ENCODE measurements at places on chromosomes 12 and 14.

GRCh38 chr12:53660041-53660440 lies 15.8 kb downstream of the ATP5MC2 start:
- ATAC-seq: peak; percentile 35

DNA sequence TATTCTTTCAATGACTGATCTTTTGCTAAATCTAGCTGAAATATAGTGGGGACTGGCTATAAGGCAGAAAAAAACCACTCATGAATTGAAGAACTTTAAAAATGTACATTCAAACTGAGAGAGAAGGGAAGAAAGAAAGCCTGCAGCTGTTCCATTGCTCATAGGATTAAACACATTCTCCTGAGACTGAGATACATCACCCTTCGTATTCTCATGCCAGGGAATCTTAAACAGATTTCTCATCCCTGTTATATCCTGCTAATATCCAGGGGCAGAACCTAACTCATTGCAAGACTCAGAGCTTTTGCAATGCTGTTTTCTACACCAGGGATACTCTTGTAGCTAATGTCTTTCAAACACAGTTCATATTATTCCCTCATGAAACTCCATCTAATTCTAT lies 67.2 kb upstream of the ACSS3 start:
- ATAC-seq: no peak

DNA sequence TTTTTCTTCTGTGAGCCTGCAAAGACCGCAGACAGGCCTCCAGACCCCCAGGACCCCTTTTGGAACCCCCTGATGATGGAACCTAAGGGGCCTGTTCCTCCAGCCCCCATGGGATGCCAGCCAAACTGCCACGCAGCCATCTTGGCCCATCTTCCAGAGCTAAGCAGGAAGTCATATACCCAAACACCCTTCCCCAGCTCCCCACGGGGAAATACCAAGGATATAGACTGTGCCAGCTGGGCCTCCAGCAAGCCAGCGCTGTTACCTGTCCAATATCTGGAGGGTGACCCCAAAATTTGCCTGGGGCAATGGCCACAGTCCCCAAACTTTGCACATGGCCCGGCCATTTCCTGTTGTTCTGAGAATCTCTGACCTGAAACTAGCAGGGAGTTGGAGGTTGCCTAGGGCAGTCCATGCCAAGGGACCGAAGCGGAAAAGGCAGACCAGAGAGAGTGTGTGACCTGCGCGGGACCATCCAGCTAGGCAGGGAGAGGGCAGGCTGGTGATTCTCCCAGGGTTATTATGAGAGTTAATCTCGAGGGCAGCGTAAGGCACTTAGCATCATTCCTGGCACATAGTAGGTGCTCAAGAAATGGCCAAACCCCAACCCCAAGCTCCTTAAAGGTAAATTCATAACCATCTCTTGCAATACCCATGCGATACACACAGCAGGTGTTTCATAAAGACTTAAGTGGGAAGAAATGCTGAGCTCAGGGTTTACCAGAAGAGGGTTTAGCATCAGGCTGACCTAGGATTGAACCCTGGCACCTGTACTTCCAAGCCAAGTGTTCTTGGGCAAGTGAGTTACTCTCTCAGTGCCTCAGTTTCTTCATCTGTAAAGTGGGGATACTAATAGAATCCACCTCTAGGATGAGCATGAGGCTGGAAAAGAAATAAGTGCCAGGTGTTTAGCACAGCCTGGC lies 2.6 kb upstream of the RASAL1 start:
- no peak for ATAC-seq

GRCh38 chr12:122969676-122970075 lies 3.4 kb upstream of the ABCB9 start:
- no peak for ATAC-seq

GRCh38 chr12:67601126-67601525 lies 47.4 kb upstream of the DYRK2 start:
- no peak for ATAC-seq

GRCh38 chr12:910416-910815 lies 39.1 kb downstream of the RAD52 start:
- no peak for ATAC-seq

DNA sequence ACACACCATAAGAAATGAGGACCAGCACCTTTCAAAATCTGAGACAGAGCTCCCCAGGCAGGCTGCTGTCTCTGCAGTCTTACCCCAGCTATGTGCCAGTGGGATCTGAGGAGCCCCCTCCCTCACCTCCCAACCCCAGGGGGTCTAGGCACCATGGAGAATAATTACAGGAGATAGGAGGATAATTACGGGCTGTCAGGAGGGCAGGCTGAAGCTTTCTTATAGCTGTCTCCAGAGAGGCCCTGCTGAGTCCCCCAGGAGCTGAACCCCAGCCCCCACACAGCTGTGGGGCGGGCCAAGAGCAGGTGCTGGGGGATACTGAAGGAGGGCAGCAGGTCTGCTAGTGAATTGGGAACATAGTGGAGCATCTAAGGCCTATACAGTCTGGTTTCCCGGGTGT lies 6.8 kb downstream of the CPNE6 start:
- ATAC-seq: no peak

- ATAC-seq: no peak
These were observed 34.6 kb downstream of the LTBP2 start for GRCh38 chr14:74577247-74577947.

DNA sequence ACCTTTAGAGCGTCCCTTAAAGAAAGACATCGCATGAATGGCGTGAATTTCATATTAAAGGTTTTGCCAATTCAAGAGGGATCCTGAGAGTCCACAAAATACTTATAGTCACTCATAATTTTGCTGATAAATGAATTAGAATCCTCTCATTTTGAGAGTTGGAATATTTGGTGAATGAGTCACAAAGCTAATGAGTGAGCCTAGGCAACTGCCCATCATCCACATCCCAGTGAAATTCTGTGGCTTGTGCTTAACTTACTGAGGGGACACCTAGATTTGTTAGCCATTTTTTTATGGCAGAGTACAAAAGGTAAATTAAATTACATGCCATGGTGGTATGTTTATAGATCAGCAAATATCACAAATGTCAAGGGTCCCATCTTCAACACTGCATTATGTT lies 12.7 kb upstream of the NOXRED1 start:
- no peak for ATAC-seq

DNA sequence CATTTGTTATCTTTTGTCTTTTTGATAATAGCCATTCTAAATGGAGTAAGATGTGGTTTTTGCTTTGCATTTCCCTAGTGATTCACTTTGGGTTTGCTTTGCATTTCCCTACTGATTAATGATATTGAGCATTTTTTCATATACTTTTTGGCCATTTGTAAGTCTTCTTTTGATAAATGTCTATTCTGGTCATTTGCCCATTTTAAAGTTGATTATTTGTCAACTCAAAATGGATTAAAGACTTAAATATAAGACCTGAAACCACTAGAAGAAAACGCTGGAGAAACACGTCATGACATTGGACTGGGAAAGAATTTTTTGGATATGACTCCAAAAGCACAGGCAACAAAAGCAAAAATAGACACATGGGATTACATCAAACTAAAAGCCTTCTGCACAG lies 148.0 kb downstream of the APAF1 start:
- ATAC-seq: no peak

DNA sequence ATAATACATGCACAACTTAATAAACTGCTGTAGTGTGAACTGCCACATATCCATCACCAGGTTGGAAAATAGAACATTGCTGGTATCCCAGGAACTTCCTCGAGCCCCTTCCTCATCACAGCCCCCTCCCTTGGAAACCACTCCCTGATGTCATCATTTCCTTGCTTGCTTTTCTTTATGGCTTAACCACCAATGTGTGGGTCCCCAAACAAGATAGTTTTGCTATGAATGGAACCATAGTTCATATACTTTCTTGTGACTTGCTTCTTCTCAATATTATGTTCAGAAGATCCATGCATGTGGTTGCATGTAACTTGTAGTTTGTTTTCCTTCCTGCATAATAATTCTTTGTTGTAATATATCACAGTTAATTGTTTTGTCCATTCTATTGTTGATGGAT lies 8.9 kb upstream of the WNT5B start:
- ATAC-seq: no peak

- ATAC-seq: peak; percentile 33
These were observed 98.7 kb downstream of the GAS2L3 start for GRCh38 chr12:100672075-100672592.

DNA sequence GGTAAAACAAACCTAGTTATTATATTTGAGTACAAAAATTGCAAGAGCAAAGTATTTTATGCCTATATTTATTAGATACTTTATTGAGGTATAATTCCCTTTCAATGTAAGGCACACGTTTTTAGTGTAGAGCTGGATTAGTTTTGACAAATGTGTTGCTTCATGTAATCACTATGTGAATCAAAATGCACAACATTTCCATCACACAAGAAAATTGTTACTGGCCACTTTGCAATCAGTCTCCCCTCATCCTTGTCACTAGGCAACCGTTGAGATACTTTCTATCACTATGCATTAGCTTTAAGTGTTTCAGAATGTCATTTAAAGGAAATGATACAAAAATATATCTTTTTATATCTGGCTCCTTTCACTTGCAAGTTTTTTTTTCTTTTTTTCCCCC lies 531.0 kb downstream of the CCER1 start:
- ATAC-seq: no peak

DNA sequence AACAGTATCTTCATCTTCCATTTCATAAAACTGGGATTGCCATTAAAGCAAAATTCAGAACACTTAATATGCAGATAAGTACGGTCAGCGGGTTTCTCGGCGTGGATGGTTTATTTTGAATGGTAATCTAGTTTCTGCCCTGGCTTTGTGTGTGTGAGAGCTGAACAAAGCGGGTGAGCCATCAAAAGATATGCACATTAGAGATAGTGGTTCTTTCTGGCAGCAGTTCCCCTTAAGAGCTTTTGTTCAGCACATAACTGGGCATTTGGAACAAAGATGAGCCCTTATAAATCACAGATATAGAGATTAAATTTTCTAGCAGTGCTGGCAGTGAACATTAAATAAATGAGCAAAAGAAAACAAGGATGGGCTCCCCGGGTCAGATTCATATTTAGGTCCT lies 207.5 kb downstream of the CALM1 start:
- peak; percentile 57 for ATAC-seq

DNA sequence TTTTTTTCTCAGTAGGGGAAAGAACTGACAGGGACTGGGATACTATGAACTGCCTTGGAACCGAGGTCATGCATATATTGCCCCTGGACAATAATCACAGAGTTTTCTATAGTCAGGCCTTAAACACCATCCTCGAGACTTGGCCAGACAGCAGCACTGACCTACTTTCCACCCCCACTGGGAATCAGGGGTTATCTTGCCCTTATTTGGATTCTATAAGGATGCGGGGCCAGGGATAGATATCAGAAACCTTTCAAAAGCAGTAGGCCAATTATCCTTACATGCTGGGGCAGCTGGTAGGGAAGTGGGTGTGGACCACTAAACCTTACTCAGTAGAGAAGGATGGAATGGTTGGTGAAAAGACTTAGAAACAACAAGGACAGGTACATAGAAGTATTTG lies 2.0 kb downstream of the ZNF219 start:
- ATAC-seq: no peak

- ATAC-seq: peak; percentile 52
These were observed 179.7 kb downstream of the RAD51B start for GRCh38 chr14:67999290-67999689.

DNA sequence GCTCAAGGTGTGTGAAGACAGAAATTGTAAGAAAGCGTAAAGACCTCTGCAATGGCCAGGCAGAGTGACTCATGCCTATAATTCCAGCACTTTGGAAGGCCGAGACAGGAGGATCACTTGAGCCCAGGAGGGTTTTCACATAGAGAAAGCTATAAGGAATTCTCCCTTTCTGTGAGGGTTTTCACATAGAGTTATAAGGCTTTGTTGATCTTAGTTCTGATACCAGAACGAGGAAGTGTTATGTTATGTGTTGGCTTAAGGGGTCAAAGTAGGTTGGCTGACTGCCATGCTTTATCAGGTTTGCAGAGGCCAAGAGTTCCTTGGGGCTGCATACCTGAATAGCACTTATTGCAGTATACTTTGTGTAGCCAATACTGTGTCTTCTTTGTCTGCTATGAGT lies 139.1 kb downstream of the ERC1 start:
- peak; percentile 62 for ATAC-seq

- ATAC-seq: no peak
These were observed 134.1 kb upstream of the PLEKHG7 start for GRCh38 chr12:92568691-92569090.

DNA sequence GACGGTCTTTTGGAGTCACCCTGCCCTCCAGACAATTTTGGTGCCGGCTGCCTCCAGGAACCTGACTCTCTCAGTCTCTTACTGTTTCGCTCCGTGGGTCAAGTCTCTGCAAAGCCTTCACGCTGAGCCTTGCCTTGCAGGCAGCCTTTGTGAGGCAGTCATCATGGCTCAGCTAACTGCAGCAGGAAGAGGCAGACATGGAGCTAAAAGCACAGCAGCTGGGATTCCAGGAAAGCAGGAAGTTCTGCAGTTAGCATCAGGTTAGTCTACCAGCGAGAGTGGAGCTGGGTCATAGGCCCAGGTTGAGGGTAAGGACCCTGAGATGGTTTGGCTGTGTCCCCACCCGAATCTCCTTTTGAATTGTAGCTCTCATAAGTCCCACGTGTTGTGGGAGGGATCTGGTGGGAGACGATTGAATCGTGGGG lies 305.4 kb downstream of the PCNX1 start:
- ATAC-seq: no peak

DNA sequence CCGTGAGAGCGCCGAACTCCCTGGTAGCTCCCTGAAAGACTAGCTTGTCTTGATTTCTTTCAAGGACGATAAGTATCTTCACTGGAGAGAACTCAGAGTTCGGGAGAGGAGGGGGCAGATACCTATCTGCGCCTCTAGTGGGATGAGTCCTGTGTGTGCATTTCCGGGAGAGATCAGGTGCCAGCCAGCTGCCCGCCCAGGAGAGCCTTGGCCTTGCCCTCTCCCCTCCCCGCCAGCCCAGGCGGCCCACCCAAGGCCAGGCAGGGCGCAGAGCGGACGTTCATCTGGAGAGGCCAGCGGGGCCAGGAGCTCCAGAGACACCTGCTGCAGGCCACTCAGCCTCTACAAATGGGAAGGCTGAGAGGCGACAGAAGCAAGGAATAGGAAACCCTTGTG lies 1.0 kb downstream of the CD9 start:
- ATAC-seq: peak; percentile 51

- no peak for ATAC-seq
These were observed 26.2 kb upstream of the PAWR start for GRCh38 chr12:79717006-79717405.
